ENCODE measurements at places on chromosomes 16 and 17.

DNA sequence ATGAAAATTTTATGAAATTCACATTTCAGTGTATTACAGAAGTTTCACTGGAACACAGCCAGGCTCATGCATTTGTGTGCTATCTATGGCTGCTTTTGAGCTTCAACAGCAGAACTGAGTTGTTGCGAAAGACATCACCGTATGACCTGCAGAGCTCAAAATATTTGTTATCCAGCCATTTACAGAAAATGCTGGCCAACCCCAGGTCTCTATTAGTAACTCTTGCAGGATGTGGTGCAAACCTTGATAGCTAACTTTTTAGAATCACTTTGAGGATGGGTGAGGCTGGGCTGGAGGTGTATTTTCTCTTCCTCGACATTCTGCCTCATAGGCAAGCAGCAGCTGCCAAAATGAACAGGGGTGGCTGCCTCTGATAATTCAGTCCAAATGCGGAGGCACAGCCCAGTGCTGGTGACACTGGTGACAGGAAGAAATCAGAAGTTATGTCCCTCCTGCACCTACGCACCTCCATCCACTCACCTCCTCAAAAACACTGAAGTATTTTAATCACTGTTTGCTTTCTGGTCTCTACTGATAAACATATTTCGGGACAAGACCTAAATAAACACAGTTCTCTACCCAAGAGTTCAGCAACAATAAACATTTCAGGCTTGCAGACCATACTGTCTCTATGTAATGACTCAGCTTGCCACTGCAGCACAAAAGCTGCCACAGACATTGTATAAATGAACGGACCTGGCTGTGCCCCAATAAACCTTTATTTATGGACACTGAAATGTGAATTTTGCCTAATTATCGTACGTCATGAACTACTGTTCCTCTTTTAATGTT, 28.5 kb downstream of the ARHGAP17 start:
- no peak overlapping the region for H3K4me3 ChIP-seq
- no peak overlapping the region for H3K27ac ChIP-seq
- H3K4me1 ChIP-seq: no peaks in the 10 kb centered on the region
- H3K36me3 ChIP-seq: no peaks in the 10 kb centered on the region
- no peaks in the 10 kb centered on the region for H3K27me3 ChIP-seq
- DNase-seq: no peak

GRCh38 chr17:43106552-43106951, 18.6 kb downstream of the BRCA1 start:
- no peaks in the 10 kb centered on the region for H3K27me3 ChIP-seq
- no peaks in the 10 kb centered on the region for H3K4me1 ChIP-seq
- H3K36me3 ChIP-seq: no peaks in the 10 kb centered on the region
- H3K4me3 ChIP-seq: no peak overlapping the region
- no peak for DNase-seq
- no peak overlapping the region for H3K27ac ChIP-seq

DNA sequence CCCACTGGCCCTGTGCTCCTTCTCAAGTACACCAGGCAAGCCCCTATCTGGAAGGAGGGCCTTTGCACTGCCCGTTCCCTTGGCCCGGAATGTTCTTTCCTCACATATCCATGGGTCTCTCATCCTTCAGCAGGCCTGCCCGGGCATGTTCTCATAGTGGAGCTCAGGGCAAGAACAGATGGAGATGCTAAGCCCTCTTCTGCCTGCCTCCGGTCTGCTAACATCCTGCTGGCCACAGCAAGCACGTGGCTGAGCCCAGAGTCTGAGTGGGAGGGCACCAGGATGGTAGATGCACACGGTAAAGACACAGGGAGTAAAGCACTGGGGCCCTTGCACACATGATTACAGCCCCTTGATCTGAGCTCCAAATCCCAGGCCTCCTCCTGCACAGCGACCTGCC, 19.8 kb upstream of the ANKRD40CL start:
- H3K27ac ChIP-seq: no peak overlapping the region
- no peaks in the 10 kb centered on the region for H3K36me3 ChIP-seq
- DNase-seq: no peak

DNA sequence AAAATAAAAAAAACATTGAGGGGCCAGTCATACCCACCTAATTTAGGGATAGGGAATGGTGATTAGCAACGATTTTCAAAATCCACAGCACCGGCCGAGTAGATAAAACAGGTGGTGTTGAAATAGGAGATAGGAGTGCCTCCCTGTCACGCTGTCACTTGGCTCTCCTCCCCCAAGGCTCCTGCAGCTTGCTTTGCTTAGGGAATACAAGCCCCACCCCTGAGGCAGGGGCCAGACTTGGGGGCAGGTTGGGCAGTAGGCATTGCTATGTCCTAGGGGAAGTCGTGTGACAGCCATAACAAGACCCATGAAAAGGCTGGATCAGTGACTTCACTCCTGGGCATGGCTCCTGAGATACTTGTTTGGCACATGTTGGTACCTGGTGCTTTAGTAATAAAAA, 25.8 kb downstream of the POLR2A start:
- no peak for DNase-seq
- H3K27ac ChIP-seq: no peak overlapping the region
- H3K36me3 ChIP-seq: peaks cover 82% of the 10 kb centered on the region
- H3K4me1 ChIP-seq: no peaks in the 10 kb centered on the region
- no peaks in the 10 kb centered on the region for H3K27me3 ChIP-seq

GRCh38 chr16:35239561-35239960, 1780.1 kb downstream of the TP53TG3F start:
- H3K4me3 ChIP-seq: no peak overlapping the region

GRCh38 chr16:88298181-88298832, 84.5 kb upstream of the ZNF469 start:
- no peak for DNase-seq
- H3K27ac ChIP-seq: no peak overlapping the region
- no peaks in the 10 kb centered on the region for H3K36me3 ChIP-seq
- H3K27me3 ChIP-seq: no peaks in the 10 kb centered on the region
- H3K4me1 ChIP-seq: no peaks in the 10 kb centered on the region

DNA sequence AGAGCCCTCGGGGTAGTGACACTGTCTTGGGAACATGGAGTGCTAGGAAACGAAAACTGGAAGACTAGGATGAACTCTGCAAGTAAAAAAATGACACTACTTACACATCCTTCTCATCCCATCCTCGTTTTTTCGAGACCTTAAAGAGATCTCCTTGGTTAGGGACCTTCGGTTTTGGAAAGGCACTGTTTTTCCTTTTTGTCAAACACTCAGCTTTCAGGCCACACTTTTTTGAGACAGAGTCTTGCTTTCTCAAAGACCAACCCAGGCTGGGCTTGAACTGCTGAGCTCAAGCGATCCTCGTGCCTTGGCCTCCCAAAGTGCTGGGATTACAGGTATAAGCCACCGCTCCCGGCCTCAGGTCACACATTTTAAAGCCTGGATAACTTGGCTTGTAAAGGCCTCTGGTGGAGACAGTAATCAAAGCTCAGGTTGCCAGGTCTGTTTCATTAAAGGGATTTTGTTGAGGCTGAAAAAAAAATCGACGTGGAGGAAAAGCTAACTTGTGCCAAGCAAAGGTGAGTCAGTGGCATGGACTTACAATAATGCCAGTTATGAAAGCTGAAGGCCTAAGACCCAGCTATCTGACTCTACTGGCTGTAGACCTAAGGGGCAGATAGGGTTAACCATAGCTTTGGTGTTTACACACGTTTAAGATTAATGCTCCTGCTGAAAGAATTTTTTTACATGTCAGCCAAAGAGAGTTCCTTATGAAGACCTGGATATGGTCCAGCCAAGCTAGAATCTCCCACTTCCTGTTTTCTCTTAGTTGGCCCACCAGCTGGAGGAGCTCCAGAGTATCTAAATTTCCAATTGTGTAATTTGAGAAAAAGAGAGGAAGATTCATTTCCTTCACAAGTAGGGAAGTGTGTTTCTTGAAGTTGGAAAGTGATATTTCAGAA, 823 bp downstream of the NBR1 start:
- no peaks in the 10 kb centered on the region for H3K27me3 ChIP-seq
- peaks cover 2% of the 10 kb centered on the region for H3K4me1 ChIP-seq
- peak overlapping the region; percentile 80 for H3K4me3 ChIP-seq
- no peak for DNase-seq

GRCh38 chr16:66503030-66503429, 46.9 kb downstream of the TK2 start:
- no peak overlapping the region for H3K27ac ChIP-seq
- H3K4me3 ChIP-seq: no peak overlapping the region
- DNase-seq: no peak
- no peaks in the 10 kb centered on the region for H3K4me1 ChIP-seq
- no peaks in the 10 kb centered on the region for H3K27me3 ChIP-seq
- H3K36me3 ChIP-seq: no peaks in the 10 kb centered on the region

GRCh38 chr17:1340371-1340770, 59.7 kb downstream of the YWHAE start:
- no peak overlapping the region for H3K4me3 ChIP-seq
- H3K27me3 ChIP-seq: no peaks in the 10 kb centered on the region
- no peaks in the 10 kb centered on the region for H3K4me1 ChIP-seq
- DNase-seq: no peak
- H3K27ac ChIP-seq: no peak overlapping the region

GRCh38 chr17:77216486-77216885, 75.7 kb downstream of the SEC14L1 start:
- no peak overlapping the region for H3K4me3 ChIP-seq
- DNase-seq: no peak
- no peaks in the 10 kb centered on the region for H3K4me1 ChIP-seq
- peaks cover 15% of the 10 kb centered on the region for H3K36me3 ChIP-seq
- no peak overlapping the region for H3K27ac ChIP-seq

DNA sequence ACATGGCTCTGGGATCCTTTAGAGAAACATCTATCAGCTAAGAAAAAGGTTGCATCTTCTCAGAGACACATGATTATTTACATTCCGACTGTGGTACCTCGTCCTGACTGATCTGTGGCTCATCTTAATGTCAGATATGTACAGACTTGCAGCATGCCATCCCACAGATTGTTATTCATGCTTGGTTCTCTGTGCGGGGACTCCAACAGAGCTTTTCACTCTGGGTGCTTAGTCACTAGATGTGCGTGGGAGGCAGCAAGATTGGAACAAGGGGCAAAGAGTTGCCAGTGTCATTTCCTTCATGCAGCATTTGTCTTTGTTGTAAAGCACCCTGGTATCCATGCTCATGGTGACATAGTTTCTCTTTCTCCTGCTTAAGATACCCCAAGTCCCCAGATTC, 179.1 kb upstream of the CACNG5 start:
- H3K4me3 ChIP-seq: no peak overlapping the region
- no peaks in the 10 kb centered on the region for H3K36me3 ChIP-seq
- H3K27me3 ChIP-seq: no peaks in the 10 kb centered on the region
- 0 out of 2 replicates have a peak, but pooled peaks cover 3% of the 10 kb centered on the region for H3K4me1 ChIP-seq

GRCh38 chr16:68972720-68973119, 129.4 kb downstream of the TANGO6 start:
- H3K4me1 ChIP-seq: peaks cover 10% of the 10 kb centered on the region
- H3K4me3 ChIP-seq: no peak overlapping the region
- H3K27ac ChIP-seq: no peak overlapping the region
- H3K27me3 ChIP-seq: no peaks in the 10 kb centered on the region
- no peaks in the 10 kb centered on the region for H3K36me3 ChIP-seq
- DNase-seq: peak; percentile 67

DNA sequence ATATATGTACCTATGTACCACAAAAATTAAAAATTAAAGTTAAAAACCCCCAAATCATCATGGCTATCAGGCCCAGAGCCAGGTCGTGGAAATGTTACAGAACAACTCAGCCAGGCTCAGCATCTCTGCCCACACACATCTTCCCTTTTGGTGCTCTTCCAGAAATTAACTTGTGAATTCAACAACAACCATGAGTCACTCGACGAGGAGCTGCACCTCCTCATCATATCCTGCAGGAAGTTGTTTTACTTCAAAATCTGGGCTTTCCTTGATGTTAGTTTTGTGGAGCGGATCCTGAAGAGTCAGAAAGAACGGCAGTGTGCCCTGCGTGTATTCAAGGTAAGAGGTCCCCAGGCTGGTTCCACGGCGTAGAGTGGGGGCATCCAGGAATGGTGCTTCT, 10.6 kb downstream of the FBXO39 start:
- H3K4me3 ChIP-seq: no peak overlapping the region
- H3K27me3 ChIP-seq: no peaks in the 10 kb centered on the region
- no peak overlapping the region for H3K27ac ChIP-seq
- no peaks in the 10 kb centered on the region for H3K36me3 ChIP-seq

DNA sequence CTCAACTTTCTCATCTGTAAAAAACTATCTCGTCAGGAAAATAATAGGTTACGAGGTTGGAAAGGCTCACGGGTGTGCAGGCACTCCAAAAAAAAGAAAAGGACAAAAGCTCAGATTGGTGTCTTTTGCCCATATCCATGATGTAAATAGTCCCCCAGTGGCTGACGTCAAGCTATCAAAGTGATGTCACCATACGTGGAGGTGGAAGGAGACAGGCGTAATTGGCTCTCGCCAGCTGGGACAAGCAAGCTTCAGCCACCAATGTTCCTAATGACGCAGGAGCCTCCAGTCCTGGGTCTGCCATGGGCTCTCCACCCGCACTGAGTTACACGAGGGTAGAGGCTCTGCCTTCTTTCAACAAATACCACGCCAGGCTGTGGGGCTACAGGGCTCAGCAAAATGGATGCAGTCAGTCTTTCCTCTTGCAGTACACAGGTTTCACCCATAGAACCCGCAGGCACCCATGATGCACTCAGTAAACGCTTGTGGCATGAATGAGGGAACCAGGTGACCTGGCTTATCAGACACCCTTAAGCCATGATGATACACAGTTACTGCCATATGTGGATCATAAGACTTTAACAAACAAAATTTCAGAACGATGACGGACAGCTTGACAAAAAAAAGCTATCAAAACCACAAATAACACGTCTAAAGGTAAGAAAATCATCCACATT, 50.5 kb downstream of the COTL1 start:
- no peaks in the 10 kb centered on the region for H3K27me3 ChIP-seq
- no peak overlapping the region for H3K27ac ChIP-seq
- H3K4me1 ChIP-seq: peaks cover 17% of the 10 kb centered on the region
- H3K4me3 ChIP-seq: no peak overlapping the region
- no peaks in the 10 kb centered on the region for H3K36me3 ChIP-seq
- no peak for DNase-seq

DNA sequence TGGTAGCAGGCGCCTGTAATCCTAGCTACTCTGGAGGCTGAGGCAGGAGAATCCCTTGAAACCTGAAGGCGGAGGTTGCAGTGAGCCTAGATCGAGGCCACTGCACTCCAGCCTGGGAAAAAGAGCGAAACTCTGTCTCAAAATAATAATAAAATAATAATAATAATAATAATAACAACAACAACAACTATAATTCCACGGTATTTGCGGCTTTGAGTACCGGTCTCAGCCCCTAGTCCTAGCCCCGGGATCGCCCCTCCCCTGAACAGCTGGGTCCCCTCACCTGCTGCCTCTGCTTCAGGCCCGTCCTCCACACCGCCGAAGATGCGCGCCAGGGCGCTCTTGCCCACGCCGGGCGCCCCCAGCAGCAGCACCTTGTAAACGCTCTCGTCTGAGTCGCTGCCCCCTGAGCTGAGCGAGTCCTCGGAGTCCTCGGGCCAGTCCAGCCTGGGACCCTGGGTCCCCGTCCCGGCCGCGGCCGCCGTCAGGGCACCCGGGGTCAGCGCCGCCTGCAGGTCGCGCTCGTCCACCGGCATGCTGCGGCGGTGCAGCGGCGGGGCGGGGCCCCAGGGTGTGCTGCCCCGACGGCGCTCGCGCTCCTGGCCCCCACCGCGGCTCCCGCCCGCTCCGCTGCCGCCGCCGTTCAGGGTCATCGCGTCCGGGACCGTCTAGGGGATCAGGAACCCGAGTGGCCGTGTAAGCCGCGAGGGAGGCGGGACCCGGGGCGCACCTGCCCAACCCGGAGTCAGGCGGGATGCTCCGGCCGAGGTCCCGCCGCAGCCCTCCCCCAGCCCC, 611 bp downstream of the RRAD start:
- no peak overlapping the region for H3K27ac ChIP-seq
- no peaks in the 10 kb centered on the region for H3K4me1 ChIP-seq
- no peaks in the 10 kb centered on the region for H3K36me3 ChIP-seq
